Stomach (tissue), 19 donors: ENCODE measurements at places on chromosomes 3 and 15. TPM values are rescaled to one million over a fixed set of nuclear protein-coding genes. Genes with fewer than 3 reads are reported as not detected.

The MASP1 gene
- 2.9 TPM for total RNA-seq

DNA sequence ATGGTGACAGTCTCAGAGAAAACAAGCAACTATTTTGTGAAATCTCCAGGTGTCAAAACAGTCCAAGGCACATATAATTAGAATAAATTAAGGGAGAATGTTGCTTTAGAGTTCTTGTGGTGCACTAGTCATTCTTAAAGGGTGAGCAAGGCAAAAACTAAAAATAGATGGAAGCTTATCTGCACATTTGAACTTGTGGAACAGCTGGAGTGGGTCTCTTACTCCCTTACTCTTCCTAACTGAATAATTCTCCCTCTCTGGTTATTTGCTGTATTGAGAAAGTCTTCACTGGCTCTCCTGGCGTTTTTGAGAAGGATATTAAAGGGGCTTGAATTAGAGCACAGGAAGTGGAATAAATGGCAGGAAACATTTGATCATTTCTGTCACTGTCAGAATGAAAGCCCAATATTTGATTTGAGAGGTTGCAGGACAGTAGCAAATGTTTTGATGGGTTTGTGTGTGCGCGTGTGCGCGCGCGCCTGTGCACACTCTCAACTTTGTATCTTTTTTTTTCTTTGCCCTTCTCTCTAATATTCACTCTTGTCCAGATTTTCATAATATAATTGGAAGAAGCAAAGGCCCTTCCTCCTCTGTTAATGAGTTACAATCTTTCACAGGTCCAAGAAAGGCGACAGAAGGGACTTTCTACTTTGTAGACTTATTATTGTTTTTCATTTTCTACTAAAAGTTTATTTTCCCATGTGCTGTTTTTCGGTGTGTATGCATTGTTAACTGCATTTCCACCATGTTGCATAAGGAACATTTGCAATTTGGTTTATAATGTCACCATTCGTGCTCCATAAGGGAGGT is 40.9 kb downstream of the AKAP13 start:
- DNase-seq: no peak
- H3K36me3 ChIP-seq: no peaks in the 10 kb centered on the region
- no peak overlapping the region for H3K27ac ChIP-seq
- H3K4me1 ChIP-seq: peaks cover 55% of the 10 kb centered on the region

The TMEM158 gene
- 2.9 TPM for total RNA-seq

- no peak overlapping the region for H3K4me3 ChIP-seq
- H3K36me3 ChIP-seq: no peaks in the 10 kb centered on the region
- H3K27me3 ChIP-seq: no peaks in the 10 kb centered on the region
- DNase-seq: no peak
Measured at GRCh38 chr3:111210866-111211564, 139.4 kb downstream of the NECTIN3 start.

DNA sequence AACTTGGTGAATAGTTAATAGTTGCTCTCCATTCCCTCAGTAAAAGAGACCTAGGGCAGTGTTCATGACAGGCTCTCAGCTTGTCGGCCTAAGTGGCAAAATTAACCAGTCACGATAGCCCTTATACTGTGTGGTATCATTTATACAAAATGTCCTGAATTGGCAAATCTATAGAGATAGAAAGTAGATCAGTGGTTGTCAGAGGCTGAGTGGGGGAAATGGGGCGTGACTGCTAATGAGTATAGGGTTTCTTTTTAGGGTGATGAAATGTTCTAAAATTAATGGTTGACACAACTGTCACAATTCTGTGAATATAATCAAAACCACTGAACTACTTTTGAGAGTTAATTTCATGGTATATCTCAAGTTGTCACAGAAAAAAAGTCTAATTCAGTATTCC is 20.9 kb downstream of the ARIH1 start:
- peaks cover 24% of the 10 kb centered on the region for H3K4me1 ChIP-seq
- no peak for DNase-seq
- H3K36me3 ChIP-seq: peaks cover 4% of the 10 kb centered on the region

The ANKUB1 gene
- total RNA-seq: not detected

The EEFSEC gene
- 14.2 TPM for total RNA-seq

DNA sequence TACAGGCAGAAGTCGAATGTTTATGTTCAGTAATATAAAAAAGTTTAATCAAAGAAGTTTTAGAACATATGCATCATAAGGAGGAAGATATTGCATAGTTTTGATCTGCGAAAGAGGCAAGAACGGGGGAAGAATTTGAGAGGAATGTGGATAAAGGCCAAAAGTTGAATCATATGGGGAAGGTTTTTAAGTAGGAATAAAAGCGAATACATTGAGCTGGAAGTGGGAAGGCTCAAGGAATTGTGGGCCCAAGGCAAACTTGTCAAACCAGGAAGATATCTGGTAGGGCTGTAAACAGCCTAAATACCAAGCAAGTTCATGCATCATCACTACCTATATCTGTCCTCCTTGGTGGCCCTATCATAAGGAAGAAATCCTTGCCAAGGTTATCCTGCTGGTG is 186.9 kb downstream of the MAGI1 start:
- H3K36me3 ChIP-seq: no peaks in the 10 kb centered on the region
- H3K4me3 ChIP-seq: no peak overlapping the region
- H3K4me1 ChIP-seq: peaks cover 30% of the 10 kb centered on the region
- no peak overlapping the region for H3K27ac ChIP-seq

DNA sequence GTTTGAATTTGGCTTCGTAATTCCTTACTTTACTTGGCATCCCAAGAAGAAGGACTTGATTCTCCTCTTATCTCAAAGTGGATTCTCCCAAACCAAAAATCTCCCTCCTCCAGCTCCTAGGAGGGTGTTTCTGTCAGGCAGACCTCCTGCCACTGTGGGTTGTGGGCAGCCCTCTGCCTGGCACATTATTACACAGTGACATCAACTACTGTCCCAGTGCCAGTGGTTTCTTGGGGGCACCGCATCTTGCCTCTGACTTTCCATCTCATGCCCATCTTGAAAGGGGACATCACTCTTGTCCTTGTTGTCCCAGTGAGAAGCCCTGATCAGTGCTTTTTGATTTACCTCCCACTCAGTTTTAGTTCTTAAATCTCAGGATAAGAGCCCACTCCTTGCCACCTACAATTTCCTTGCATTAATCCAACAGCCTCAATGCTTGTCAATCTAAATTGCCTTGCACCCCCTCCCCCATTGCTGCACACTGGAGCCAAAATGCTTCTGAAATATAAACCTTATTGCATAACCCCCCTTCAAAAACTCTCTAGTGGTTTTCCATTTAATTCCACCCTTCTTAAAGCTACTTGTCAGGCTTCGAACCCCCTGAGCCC is 81.0 kb downstream of the TRAK1 start:
- no peaks in the 10 kb centered on the region for H3K27me3 ChIP-seq
- H3K27ac ChIP-seq: no peak overlapping the region
- H3K36me3 ChIP-seq: peaks cover under 1% of the 10 kb centered on the region
- no peak overlapping the region for H3K4me3 ChIP-seq
- DNase-seq: no peak

The ITIH1 gene
- not detected for total RNA-seq

DNA sequence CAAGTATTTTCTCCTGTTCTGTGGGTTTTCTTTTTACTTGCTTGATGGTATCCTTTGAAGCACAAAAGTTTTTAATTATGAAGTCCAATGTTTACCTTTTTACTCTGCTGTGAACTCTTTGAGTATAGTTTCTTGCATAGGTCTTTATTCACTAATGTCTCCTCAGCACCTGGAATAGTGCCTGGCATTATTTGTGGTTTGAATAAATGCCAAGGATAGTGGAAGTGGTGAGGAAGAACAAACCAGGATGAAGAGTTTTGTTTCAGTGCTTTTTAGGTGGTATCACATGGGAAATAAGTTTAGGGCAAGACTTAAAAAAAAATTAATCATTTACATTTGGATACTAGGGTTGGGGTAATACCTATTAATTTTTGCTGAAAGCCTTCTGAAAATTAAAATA is 25.7 kb downstream of the GPD1L start:
- no peak overlapping the region for H3K4me3 ChIP-seq
- H3K36me3 ChIP-seq: peaks cover 40% of the 10 kb centered on the region
- H3K27ac ChIP-seq: no peak overlapping the region

DNA sequence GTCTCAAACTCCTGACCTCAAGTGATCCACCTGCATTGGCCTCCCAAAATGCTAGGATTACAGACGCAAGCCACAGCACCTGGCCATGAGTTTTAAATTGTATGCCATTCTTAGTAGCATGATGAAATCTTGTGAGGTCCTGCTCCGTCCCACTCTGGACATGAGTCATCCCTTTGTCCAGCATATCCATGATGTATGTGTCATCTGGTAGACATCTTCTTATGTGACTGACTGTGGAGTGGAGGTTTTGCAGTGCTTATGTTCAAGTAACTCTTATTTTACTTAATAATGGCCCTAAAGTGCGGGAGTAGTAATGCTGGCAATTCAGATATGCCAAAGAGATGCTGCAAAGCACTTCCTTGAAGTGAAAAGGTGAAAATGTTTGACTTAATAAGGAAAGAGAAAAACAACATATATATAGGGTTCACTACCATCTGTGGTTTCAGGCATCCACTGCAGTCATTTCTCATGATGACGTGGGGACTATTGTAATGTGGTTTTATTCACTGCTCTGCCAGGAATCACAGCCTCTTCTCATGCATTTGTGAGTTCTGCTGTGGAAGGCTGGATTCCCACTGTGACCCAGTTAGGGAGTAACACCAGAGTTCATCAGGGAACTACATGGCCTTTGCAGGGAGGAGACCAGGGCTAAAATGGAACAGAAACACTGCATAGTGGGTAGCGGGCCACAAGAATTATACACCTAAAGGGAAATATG is 204.6 kb upstream of the STRIT1 start:
- no peaks in the 10 kb centered on the region for H3K36me3 ChIP-seq
- no peak overlapping the region for H3K27ac ChIP-seq
- DNase-seq: no peak
- H3K4me3 ChIP-seq: no peak overlapping the region
- H3K4me1 ChIP-seq: no peaks in the 10 kb centered on the region
- no peaks in the 10 kb centered on the region for H3K27me3 ChIP-seq

- peaks cover 24% of the 10 kb centered on the region for H3K4me1 ChIP-seq
- no peak overlapping the region for H3K27ac ChIP-seq
- H3K4me3 ChIP-seq: no peak overlapping the region
- H3K27me3 ChIP-seq: no peaks in the 10 kb centered on the region
- no peaks in the 10 kb centered on the region for H3K36me3 ChIP-seq
Measured at GRCh38 chr3:25453619-25454004, 25.5 kb downstream of the RARB start.

DNA sequence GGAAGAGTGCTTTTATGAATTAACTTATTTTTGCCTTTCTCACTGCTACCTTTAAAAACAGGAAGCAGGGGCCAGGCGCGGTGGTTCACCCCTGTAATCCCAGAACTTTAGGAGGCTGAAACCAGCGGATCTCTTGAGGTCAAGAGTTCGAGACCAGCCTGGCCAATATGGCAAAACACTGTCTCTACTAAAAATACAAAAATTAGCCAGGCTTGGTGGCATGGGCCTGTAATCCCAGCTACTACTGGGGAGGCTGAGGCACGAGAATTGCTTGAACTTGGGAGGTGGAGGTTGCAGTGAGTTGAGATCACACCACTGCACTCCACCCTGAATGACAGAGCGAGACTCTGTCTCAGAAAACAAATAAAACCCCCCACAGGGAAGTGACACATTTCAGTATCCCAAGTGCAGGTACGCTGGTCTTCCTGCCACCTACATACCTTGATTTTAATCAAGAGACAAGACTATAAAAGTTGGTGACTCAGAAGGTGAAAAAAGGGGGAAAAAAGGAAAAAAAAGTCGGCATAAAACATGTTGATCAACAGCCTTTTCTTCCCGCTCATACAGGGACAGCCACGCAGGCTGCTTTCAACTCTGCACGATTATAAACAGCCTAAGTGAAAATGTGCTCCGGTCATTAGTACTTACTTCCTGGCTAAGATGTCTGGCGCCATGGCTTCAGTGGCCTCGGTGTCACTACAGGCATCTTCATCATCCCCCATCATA is 18.8 kb downstream of the PPP1R2 start:
- H3K4me1 ChIP-seq: peaks cover 5% of the 10 kb centered on the region
- H3K4me3 ChIP-seq: no peak overlapping the region
- H3K27ac ChIP-seq: no peak overlapping the region
- no peak for DNase-seq

The GADL1 gene
- not detected for total RNA-seq

The FBN1 gene
- 32.1 TPM for total RNA-seq

DNA sequence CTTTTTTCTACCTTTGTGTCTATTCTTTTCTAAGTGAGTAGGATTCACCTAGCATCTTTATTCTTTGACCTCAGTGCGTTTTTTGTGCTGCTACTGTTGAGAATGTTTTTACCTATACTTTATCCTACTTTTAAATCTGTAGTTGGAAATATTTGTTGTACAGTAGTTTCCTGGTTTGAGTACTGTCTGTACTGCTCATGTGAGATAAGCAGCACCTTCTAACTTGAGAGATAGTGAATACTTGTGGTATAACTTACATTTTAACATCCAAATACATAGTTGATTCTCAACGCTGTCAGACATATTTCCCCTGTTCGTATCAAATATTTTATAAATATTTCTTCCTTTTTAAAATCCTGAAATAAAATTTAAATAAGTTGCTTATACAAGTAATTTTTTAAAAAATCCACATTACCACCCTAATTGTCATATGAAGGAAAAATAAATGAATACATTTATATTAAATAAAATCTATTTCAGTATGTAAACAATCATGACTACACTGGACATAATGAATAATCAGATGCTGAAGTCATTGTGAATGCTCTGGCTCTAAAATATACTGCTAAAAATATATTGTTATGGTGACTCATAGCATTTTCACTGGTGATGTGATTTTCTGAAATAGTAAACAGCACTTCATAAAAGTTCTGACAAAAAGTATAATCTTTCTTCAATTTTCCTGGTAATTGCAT is 17.4 kb downstream of the ATP11B start:
- no peaks in the 10 kb centered on the region for H3K27me3 ChIP-seq
- H3K27ac ChIP-seq: no peak overlapping the region
- peaks cover 83% of the 10 kb centered on the region for H3K4me1 ChIP-seq
- H3K4me3 ChIP-seq: no peak overlapping the region
- H3K36me3 ChIP-seq: no peaks in the 10 kb centered on the region
- no peak for DNase-seq

DNA sequence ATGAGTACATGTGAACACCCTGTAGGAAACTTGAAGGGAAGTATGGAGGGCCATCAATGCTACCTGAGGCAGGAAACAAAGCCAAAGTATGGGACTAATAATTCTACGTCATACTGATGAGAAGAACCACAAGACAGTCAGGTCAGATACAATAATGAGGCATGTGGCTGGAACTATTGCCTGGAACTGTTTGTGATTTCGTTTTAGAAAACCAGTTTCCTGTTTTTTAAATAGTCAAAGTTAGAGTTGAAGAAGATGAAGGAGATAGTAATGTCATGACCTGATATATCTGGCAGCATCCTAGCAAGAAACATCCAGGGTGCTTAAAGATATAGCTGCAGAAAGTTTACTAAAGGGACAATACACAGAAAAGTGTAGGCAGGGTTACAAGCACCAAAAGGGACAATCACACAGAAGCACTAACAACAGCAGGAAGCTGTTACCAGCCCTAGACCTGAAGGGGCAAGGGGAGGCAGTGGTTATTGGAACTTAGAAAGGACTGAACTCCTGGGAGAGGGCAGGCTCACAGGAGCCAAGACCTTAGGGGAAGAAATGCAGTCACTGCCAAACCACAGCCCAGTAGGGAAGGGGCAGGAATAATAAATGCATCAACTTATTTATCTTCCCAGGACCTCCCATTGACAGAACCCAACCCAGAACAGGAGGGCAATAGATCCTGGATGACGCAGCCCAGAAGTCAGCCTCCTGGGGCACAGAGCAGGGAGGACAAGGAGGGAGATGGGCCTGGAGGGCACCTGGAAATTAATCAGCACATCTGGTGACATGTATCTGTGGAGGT is 302.1 kb upstream of the STT3B start:
- H3K4me1 ChIP-seq: no peaks in the 10 kb centered on the region
- H3K36me3 ChIP-seq: no peaks in the 10 kb centered on the region
- no peaks in the 10 kb centered on the region for H3K27me3 ChIP-seq
- no peak overlapping the region for H3K4me3 ChIP-seq
- DNase-seq: no peak
- H3K27ac ChIP-seq: no peak overlapping the region
